ENCODE measurements at places on chromosomes 11 and 22.

DNA sequence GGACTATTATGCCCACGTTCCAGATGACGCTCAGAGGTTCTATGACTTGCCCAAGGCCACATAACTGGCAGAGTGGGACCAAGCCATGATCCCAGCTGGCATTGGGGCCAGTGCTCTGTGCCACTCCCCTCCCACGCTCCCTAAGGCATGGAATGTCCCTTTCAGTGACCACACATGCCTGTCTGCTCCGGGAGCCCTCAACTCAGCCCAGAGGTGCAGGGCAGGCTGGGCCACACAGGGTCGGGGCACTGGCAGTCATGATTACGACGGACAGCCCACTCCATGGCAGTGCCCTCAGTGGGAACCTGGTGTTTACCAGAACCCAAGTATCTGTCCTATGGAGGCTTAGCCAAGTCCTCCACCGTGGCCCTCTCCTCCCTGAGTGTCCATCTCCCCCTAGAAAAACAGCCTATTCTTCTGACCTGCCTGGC, 10.0 kb downstream of the RHBDD3 start:
- no peak for DNase-seq

DNA sequence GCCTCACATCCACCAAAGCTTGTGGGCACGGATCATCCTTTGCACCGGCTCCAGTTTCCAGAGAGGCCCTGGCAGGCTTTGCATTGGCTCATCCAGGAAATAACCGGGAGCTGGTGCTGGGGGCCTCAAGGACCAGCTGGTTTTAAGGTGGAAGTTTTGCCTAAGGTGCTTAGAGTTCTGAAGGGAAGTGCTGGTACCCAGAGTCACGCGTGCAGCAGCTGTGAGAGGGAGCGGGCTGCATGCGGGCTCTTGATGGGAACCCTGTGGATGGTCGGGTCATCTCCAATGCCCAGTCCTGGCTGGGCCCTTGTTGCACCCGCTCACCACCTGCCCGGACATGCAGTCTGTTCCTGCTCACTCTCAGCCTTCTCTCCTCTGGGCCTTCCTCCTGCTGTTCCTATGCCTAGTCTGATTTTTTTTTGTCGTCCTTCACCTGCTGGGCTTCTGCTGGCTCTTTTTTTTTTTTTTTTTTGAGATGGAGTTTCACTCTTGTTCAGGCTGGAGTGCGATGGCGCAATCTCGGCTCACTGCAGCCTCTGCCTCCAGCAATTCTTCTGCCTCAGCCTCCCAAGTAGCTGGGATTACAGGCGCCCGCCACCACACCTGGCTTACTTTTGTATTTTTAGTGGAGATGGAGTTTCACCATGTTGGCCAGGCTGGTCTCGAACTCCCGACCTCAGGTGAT, 24.0 kb upstream of the PRR5 start:
- no peak for DNase-seq

- DNase-seq: no peak
These were observed 37.2 kb upstream of the IGSF9B start for GRCh38 chr11:133993921-133994320.

- no peak for DNase-seq
These were observed 2.1 kb downstream of the LHFPL7 start for GRCh38 chr22:24944217-24944937.

DNA sequence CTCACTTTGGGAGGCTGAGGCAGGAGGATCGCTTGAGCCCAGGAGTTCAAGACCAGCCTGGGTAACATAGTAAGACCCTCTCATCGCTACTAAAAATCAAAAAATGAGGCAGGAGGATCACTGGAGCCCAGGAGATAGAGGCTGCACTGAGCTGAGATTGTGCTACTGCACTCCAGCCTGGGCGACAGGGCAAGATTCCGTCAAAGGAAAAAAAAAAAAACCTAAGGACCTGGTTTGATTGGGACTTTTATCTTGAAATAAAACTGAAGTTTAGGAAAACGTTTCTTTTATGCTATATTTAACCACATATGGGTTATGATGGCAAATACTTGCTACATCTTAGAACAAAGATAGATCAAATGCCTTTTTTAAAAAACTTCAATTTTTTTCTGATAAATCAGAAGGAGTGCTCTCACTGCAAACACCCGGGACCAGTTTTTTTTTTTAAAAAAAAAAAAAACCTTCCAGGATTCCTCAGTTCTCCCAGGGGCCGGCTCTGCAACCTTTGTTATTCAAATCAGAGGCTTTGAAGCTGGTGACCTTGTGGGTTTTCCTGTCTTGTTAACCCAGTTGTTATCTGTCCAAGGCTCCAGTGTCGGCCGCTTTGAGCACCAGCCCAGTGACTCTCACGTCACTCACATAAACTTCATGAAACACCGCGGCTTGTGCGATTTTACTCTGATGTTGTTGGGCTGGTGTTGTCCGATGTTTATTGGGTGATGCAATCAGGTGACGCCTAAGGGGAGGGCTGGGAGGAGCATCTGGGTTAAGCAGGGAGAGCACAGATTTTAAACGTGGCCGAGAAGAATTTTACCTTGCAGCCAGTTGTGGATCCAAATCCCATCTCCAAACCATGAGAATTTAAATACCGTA, 24.7 kb upstream of the SLC22A12 start:
- DNase-seq: peak; percentile 83

Data from amniotic epithelial cell (primary cell).